ENCODE measurements at places on chromosomes 2 and 18. TPM values are rescaled to one million over a fixed set of nuclear protein-coding genes. Genes with fewer than 3 reads are reported as not detected.
A peak's percentile ranks its signal among the peaks of the same experiment; 100 is the strongest.

Gene PLCL1
- 2.8 TPM for total RNA-seq

Gene PRKAG3
- total RNA-seq = not detected

Gene KCMF1
- 47.3 TPM for total RNA-seq

Gene NCKAP5
- total RNA-seq = 25.8 TPM

Gene SKOR2
- not detected for total RNA-seq

DNA sequence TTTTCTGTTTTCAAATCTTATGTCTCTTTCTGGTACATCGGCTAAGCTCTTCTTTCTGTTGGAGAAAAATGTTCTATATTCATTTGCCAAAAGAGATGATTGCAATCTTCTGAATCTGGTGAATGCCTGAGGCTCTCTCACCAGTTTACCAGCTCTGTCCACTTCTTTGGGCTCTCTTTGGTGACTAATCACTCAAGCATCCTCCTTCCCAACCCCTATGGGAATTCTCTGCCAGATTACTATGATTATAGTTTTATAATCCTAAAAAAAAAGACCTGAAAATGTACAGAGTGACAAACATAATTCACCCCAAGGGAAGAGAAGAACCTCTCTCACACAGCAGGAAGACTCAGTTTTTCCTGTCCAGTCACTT is 187.3 kb downstream of the CAMKMT start:
- no peak for DNase-seq

GRCh38 chr18:45657357-45658335 is 42.4 kb downstream of the SLC14A2 start:
- DNase-seq = no peak

GRCh38 chr2:44705876-44706480 is 235.5 kb upstream of the SIX3 start:
- DNase-seq = no peak

- no peak for DNase-seq
Measured at GRCh38 chr2:179336782-179337534, 72.3 kb upstream of the SESTD1 start.

DNA sequence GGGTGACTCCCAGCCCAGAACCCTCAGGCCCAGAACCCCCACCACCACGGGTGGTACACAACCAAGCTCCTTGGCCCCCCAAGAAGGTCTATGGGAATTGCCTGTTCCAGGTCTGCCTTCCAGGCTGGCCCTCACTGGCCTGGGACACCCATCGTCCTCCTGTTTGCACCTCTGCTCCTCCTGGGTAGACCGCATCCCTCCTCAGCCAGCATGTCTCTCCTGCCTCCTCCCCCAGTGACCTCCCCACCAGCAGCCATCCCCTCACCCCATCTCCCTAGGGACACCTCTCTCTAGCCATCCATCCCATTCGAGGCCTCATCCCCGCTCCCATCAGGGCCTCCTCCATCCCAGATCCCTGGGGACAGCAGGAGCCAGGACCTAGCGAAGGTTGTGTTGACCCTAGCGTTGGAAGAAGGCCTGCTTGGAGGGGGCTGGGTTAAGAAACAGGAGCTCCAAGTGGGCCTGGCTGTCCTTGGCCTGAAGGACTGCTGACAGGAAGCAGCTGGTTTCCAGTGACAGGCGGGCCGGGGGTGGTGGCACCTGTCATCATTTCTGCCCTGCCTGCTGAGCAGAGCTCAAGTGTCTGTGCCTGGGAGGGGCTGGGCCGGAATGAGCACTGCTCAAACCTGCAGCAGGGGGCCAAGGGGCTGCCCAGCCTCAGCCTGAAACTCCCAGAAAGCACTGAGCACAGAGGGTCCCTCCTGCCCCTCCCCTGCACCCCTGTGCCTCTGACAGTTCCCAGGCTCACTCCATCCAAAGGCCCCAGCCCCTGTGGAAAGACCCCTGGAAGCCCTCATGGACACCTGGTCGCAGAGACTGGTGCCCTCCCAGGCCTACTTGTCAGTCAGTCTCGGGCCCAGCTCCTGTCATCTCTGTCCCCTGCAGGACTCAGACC is 96.0 kb upstream of the OTOS start:
- peak; percentile 36 for DNase-seq

GRCh38 chr2:53334610-53335009 is 433.0 kb upstream of the CHAC2 start:
- DNase-seq = no peak

DNA sequence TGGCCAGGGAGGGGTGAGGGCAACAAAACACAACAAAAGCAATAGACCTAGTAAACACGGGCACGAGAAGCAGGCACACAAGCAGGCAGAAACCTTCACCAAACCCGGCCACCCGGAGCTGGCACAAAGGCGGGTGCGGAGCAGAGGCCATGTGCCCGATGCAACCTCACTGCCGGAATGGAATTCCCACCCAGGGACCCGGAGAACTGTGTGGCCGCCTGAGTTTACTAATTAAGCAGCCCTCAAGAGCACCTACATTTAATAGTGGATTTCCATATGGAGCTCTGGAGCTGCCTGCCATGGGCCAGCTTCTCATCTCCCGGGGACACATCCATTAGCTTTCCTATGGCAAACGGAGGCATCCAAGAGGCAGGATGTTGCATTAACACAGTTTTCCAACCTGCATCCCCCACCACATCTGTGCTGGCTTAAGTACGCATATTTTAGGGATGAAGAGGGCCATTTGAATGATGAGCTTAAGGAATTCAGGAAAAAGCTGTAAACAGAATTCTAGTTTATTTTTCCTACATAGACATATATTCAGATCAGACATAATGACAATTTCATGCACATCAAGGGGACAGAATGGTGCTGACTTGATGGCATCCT is 104.5 kb upstream of the SMIM21 start:
- DNase-seq = no peak

DNA sequence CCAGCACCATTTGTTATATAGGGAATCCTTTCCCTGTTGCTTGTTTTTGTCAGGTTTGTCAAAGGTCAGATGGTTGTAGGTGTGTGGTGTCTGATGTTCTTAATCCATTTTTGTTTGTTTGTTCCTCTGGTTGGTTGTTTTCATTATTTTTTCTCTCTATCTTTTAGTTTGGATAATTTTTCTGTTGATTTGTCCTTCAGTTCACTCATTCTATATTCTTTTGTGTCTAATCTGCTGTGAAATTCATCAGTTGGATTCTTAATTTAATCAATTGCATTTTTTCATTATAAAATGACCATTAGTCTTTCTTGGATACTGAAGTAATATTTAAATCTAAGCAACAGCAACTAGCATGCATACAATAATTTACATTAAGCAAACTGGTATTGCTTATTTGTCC is 206.7 kb upstream of the TRIB2 start:
- DNase-seq = no peak

DNA sequence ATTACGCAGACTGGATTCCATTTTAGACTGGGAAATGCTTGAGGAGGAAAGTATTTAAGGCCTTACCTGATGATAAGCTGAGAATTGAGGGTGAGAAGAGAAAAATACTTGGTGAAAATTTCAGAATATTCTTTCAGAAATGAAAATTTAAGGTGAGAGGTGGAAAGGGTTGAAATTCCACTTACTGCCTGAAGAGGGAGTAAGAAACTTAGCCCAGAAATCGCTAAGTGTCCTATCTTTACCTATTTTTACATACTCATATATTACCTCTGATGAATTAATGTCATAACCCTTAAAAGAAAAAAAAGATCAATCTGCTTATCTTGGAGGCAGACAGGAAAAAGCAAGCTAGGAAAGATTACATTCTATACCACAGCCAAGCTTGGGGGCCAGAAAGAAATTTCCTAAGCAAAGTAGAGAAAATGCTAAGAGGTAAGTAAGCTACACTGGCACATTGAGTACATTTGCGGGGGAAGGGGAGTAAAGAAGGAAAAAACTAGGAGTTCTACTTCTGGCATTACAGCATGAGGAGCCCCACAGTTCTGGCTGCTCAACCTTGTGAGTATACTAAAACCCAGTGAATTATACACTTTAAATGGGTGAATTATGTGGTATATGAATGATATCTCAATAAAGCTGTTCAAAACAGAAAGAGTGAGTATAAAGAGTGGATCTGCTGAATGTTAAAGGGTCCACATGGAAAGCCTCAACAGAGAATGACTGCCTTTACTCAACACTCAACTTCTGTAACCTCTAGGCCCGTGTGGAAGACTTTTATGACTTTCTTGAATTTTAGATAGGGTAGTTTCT is 33.8 kb downstream of the SMC6 start:
- no peak for DNase-seq

DNA sequence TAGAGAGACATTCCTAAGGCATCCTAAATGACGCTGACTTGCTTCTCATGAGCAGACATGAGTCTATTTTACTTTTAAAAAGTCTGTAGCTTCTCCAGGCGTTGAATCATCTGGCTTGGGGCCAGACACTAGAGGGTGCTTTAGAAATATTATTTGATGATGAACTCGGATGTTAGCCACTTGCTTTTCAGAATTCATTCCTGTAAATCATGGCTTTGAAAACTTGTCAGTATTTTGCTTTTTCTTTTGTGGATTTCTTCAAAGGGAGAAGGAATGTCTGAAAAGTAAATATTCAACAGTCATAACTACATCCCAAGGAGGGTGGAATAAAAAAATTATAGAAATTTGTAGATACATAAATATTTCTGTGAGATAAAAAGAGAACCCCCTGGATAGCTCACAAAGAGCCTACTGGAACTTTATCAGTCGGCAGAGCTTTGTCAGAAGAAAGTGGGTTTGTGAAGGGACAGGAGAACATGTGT is 370.8 kb downstream of the OSR1 start:
- DNase-seq = no peak

DNA sequence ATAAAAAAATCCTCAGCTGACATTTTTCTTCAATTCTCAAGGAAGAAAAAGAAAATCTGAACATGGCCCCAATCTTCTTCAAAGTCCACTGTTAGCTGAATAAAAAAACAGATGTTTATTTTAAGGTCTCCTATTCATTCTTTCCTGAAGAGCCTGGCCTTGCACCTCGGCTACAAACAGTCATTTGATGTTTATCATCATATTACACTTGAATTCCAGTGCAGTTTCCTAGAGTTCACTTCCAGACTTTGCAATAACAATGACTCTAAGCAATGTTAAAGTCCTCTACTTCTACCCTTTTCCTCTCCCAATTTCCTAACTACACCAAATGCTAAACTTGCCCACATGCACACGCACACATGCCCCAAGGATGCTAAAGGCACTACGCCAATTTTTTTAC is 70.1 kb downstream of the NOL10 start:
- no peak for DNase-seq
